ENCODE measurements at places on chromosomes 3 and 15. TPM values are rescaled to one million over a fixed set of nuclear protein-coding genes. Genes with fewer than 3 reads are reported as not detected.

The P2RY14 gene
- total RNA-seq: not detected

The WDR93 gene
- 0.25 TPM for total RNA-seq

The IGDCC3 gene
- 0.12 TPM for total RNA-seq

The SI gene
- total RNA-seq: not detected

The CYP8B1 gene
- not detected for total RNA-seq

The TM4SF1 gene
- total RNA-seq: 1,260 TPM

The ACKR2 gene
- total RNA-seq: not detected

The GOLGA6D gene
- not detected for total RNA-seq

The CEMIP gene
- 1.3 TPM for total RNA-seq

The CPLX3 gene
- total RNA-seq: not detected

The APOD gene
- 0.86 TPM for total RNA-seq

The EPHB3 gene
- 0.26 TPM for total RNA-seq

The NTRK3 gene
- 26.3 TPM for total RNA-seq

The OCA2 gene
- 0.34 TPM for total RNA-seq

The ANKDD1A gene
- 1.7 TPM for total RNA-seq

The PSTPIP1 gene
- not detected for total RNA-seq

The NUSAP1 gene
- 74.9 TPM for total RNA-seq

The NRG4 gene
- total RNA-seq: 1.3 TPM

The PLCH1 gene
- 0.71 TPM for total RNA-seq

The KNL1 gene
- total RNA-seq: 5.3 TPM

The GABRA5 gene
- 102 TPM for total RNA-seq

The TLR9 gene
- not detected for total RNA-seq

The TMCO5A gene
- not detected for total RNA-seq

The HIGD2B gene
- total RNA-seq: not detected

The DPPA2 gene
- total RNA-seq: not detected

The SLC2A2 gene
- not detected for total RNA-seq

The CCR8 gene
- total RNA-seq: not detected

The ANKRD34C gene
- total RNA-seq: not detected

The B3GALNT1 gene
- total RNA-seq: 0.08 TPM

The ZPLD1 gene
- not detected for total RNA-seq

The CHRFAM7A gene
- 4.6 TPM for total RNA-seq

The HYAL3 gene
- 7.0 TPM for total RNA-seq

The SEMA5B gene
- total RNA-seq: 0.33 TPM

The ACSBG1 gene
- 0.31 TPM for total RNA-seq

The ZBBX gene
- total RNA-seq: not detected

The NGRN gene
- 112 TPM for total RNA-seq

The MAP6D1 gene
- total RNA-seq: 7.4 TPM

The SLC22A13 gene
- not detected for total RNA-seq

The LIPH gene
- 5.1 TPM for total RNA-seq

The ACAA1 gene
- 42.4 TPM for total RNA-seq
